Right forelimb (tissue), 1 donor: ENCODE measurements at places on chromosomes 13 and 19.

DNA sequence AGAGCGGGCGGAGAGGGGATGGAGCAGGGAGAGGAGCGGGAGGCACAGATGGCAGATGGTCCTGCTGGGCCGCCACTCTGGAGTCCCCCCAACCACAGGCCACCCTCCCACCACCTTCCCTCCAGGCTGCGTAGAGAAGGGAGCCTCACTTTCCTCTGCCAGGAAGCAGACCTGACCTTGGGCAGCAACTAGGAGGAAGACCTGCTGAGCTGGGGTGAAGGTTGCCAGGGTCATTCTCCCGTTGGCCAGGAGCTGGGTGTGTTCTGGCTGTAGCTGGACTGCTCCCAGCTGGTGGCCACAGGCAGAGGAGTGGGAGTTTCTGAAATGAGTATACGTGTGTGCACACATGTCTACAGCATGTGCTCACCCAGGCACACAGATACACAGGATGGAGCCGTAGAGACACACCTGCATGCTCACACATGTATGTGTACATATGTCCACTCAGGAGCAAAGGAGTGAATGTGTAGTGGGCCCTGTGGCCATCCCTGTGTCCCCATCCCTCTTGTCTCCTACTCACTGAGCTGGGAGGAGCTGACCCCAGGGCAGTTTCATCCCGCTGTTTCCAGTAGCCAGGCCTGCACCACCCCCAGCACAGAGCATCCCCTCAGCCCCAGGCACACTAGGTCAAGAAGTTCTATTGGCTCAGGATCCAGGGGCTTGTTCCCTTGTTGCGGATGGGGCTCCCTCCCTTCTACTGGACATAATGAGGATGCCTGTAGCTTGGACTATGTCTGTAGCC is 53.0 kb downstream of the CHST8 start:
- no peak for DNase-seq

- DNase-seq = peak; percentile 99
Observed at GRCh38 chr19:33521480-33522370, at the start of gene PEPD. PEPD (minus strand) TSS chr19:33521791; CDS start chr19:33521760, 31 bp downstream.

DNA sequence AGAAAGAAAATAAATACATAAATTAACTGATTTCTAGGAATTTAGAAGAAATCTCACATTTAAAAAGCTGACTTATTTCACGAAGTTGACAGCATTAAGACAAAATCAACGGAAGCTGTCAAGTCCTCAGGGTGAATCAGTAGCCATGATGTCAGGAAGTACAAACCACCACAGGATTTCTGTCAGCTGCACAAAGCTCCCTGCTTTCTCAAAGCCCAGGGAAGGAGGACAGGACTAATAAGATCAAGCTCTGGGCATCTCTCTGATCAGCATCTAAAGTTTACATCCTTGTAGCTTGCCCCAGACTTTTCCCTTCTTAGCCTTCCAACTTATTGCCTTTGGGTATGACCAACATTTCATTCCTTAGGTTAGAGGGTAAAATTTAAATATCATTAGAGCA is 9.4 kb downstream of the DCT start:
- DNase-seq = no peak

DNA sequence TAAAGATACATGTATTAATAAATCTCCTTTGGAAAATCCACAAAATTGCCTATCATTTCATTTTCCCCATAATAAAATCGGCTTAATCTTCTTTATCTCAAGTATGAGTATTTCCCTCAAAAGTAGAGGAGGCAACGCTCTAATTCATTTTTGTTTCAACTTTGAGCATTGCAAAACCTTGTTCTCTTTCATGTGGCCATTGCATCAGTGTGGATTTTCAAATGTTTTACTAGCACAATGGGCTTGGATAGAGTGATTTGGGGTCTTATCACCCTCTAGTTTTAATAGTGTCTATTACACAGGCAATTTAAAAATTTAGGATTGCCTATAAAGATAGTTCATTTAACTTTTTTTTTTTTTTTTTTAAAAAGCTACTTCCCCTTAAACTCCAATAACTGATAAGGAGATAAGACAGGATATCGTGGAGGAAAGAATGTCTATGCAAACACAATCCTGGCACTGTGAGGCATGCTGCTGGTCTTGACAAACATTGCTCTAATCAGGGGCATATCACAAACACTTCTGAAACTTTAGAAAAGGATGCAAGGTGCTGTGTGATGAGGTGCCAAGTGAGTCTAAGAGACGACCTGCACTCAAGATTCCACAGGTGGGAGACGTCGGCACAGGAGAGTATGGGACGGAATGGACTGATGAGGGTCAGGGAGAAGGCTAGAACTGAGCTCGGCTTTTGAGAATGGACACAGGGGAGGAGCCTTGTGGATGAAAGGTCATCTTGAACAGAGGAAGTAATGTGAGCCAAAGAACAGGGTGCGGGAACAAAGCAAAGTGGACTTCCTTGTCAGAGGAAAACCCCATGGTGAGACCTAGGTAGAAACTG is 199.7 kb downstream of the IRS2 start:
- DNase-seq = no peak

GRCh38 chr13:71607575-71607974 is 259.4 kb downstream of the DACH1 start:
- DNase-seq = no peak

DNA sequence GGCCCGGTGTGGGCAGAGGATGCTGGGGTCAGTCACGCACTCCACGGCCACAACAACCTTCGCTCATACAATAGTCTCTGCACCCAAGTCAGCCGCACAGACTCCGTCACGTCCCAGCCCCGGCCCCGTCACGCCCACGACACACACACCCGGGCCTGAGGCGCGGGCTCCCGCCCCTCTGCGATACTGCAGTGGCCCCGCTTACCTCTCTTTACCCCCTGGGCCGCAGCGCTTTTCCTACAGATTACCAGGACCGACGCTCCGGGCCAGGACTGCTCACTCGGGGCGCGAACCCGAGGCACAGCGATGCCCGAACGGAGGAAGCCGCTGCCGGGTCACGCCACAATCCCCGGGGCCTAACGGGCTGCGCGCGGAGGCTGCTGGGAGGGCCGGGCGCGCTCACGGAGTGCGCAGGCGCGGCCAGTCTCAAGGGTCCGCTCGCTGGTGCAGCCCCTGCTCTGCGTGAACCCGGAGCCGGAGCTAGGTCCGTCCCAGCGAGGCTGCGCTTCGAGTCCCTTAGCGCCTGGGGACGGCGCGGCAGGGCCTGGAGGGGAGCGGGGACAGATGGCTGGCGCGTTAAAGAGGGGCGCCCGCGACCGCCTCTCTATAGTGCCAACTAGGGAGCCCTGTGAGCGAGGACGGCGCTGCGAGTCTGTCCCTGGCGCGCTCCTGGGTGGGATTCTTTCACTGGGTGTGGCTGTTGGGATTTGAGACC is at the start of gene ZFP82:
ZFP82 (minus strand) TSS at position 358 of the 715 bp plus-strand sequence. CDS start 8,855 bp downstream, outside the sequence.
- DNase-seq = peak; percentile 93

DNA sequence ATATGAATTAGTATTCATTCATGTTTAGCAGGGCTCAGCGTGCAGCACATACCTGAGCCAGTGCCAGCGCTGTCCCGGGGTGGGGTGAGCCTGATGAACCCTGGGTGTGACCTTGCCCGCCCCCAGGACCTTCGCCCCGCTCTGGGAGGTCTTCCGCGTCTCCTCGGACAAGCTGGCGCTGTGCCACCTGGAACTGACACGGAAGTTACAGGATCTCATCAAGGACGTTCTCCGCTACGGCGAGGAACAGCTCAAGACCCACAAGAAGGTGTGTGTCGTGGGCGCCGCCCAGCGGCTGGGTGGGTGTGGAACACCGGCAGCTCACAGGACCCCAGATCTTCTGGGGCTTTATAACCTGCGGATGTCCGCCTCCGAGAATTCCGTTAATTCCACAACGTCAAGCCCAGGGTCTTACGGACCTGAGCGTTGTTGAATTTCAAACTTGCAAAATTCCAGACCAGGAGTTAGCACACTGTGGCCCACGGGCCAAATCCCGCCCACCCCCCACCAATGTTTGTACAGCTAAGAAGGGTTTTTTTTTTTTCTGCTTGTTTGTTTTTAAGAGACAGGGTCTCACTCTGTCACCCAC is 15.4 kb downstream of the FCHO1 start:
- peak; percentile 76 for DNase-seq

GRCh38 chr13:113176280-113176679 is 17.8 kb downstream of the PROZ start:
- DNase-seq = no peak

DNA sequence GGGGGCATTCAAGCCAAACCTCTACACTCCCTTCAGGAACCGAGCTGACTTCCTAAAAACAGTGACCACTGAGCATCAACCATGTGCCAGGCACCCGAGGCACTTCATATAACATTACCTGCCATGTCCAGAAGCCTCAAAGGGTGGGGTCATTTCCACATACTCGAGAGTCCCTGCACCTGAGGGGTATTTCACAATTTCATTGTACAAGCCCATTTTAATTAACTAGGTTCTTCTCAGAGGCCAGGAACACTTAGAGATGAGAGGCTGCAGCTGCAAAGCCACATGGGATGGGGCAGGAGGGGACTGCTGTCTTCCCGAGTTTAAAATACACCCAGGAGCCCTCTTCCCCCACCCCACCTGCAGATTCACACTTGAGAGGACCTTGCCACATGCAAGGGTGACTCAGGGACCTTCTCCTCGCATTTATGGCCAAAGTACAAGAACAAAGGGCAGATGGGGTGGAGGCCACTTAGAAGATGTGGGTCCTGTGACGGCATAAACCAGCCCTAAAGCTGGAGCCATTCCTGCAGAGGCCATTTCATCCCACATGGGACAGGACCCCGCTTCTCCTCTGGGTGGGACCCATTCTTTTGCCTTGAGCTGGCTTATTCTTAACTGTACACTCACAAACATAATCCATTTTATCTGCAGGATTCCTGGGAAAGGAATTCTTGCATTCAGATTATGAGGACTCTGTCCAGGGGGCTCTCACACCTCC is 43.9 kb downstream of the RAB20 start:
- no peak for DNase-seq

- no peak for DNase-seq
Observed at GRCh38 chr19:8569066-8569771, 8.0 kb downstream of the MYO1F start.

GRCh38 chr13:107078229-107078765 is 510.4 kb upstream of the ARGLU1 start:
- no peak for DNase-seq

DNA sequence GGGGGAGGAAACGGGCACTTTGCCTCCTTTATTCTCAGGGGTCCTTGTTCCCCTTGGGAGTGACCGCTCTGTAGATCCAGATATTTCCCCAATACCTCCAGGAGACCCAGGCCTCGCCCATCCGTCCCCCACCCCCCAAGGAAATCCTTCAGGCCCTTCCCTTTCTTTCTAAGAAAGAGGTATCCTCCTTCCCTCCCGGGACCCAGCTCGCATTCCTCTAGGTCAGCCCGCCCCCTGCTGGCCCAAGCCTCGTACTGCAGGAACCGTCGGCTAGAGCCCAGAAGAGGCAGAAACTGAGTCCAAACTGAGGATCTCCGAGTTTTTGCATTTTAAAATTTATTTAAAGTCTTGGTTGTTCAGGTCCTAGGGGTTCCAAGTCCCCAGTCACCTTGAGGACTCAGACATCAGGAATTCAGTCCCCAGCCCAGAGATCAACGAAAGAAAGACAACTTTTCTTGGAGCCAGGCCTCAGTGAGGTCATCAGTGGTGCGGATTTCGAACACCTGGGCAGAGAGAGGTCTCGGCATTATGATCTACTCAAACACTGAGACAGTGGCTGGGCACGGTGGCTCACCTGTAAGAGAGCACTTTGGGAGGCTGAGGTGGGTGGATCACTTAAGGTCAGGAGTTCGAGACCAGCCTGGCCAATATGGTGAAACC is 7.5 kb upstream of the LRFN1 start:
- peak; percentile 90 for DNase-seq
